ENCODE measurements at places on chromosomes 16 and 17.

DNA sequence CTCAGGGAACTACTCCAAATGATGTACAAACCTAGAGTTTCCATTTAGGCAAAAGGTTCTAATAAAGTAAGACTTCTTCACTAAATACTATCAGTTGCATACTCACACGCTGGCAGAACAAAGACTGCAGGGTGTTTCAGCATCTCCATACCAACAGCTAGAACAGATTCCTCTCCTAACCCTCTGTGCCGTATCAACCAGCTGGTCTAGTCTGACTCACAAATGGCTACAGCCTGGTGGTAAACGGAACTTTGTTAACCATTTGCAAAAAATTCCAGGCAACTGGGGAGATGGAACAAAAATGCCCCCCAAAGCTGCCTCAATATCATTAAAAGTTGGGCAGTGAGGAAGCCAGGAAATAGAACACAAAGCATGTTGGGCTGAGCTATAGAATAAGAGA lies 217.1 kb downstream of the GRIN2A start:
- no peak for DNase-seq

GRCh38 chr17:18314059-18314730 lies 599 bp downstream of the TOP3A start:
- no peak for DNase-seq

GRCh38 chr16:29821643-29822115 lies 1.4 kb downstream of the MVP start:
- DNase-seq: no peak

- no peak for DNase-seq
These were observed 11.9 kb downstream of the QRICH2 start for GRCh38 chr17:76296186-76296585.

DNA sequence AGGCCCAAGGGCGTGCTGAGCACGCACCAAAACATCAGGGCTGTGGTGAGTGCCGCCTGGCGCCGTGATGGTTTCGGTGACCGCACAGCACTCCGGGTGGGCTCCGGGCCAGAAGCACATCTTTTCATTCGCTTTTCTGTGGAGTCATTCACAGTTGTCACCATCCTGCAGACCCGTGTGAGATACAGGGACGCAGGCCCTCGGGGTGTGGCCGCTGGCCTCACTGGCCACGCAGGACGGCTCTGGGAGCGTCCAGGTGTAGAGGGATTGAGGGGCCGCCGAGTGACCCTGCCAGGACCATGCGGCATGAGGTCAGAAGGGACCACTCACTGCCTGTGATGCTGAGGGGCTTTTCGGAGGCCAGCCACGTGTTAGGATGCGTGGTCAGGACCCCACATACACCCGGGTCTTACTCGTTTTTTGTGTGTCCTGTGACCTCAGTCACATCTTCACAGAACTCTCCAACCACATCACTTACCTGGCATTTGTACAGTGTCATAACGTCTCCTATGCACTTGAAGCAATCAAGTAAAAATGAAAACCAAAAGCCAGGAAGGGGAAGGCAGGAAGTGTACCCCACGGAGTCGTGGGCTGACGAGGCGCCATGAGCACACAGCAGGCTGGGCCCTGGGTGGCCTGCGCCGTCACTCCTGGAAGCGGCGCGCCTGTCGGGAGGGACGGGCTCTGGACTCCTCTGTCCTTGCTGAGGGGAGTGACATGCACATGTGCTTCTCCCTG lies 7.8 kb downstream of the ACSF3 start:
- DNase-seq: no peak

DNA sequence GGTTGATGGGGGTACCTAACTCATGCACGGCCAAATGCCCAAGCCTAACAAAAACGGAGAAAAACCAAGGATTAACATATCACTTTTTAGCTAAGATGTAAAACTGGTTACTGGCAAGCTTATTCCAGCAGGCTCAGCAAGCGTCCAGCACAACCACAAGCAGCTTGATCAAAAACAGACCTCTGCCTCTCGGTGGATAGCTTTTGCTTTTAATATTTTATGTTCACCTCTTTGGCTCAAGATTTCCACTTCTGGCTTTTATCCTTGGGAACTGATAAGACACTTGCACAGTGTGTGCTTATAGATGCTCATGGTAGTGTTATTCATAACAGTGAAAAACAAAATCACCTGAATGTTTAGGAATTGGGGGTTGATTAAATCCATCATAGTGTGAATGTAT lies 206.9 kb upstream of the CACNG5 start:
- no peak for DNase-seq

DNA sequence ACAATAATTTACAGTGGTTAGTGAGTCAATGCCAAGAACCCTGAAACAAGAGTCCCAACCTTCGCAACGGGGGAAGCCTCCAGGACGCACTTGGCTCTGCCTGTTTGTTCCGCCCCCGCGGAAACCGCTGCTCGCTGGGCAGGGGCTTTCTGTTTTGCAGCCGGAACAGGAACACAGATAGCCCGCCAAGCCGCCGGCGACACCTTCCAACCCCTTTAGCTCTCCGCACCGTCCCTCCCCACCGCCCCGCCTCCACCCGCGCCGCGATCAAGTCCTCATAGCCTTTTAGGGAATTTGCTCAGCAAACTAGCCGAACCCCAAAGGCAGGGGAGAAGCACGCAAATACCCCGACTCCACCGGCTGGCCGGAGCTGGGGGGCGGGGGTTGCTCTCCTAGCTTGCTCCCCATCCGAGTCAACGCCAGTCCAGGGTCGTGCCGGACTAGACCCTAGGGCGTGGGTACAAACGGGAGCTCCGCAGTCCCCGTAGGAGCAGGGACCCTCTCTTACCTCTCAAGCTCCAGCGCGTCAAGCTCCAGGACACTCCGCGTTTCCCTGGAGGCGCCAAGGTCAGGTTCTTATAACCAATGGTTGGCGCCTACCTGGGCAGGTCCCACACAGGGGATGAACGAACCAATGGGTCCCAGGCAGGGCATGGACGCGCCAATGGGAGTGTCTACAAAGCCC lies at the start of gene SLFN13:
TSS of gene SLFN13 (minus strand) at position 553 of the 685 bp plus-strand sequence. CDS start 3,086 bp downstream, outside the sequence.
- peak; percentile 84 for DNase-seq

DNA sequence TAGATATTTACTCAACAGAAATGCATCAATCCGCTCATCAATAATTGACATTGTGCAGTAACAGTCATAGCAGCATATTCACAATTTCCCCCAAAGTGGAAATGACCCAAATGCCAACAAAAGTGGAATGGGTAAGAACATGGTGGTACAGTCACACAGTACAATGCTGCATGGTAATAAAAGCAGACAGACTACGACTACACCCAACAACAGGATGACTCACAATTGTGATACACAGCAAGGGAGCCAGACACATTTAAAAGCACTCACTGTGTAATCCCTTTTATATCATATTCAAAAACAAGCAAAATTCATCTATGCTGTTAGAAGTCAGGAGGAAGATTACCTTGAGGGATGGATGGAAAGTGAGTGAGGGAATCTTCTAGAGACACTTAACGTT lies 76.5 kb upstream of the NUDT7 start:
- no peak for DNase-seq

DNA sequence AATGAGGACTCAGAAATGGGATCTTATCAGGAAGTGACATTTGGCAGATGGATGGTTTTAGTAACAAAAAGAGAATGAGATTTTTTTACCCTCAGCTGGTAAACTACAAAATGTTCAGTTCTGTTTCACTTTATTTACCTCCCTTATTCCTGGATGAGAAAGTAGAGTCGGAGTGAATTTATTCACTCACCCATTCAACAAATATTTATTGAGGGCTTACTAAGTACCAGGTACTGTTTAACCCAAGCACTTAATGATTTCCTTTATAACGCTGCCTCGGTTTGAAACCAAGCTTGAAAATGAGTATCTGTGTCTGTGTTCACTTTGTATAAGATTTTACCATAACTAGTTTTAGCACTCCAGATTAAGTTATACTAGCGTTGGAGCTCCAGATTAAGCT lies 38.1 kb downstream of the CDRT15 start:
- no peak for DNase-seq
